ENCODE measurements at places on chromosomes 5 and 9. TPM values are rescaled to one million over a fixed set of nuclear protein-coding genes. Genes with fewer than 3 reads are reported as not detected.

GRCh38 chr5:38319491-38319890, 61.1 kb downstream of the EGFLAM start:
- no peak for DNase-seq

DNA sequence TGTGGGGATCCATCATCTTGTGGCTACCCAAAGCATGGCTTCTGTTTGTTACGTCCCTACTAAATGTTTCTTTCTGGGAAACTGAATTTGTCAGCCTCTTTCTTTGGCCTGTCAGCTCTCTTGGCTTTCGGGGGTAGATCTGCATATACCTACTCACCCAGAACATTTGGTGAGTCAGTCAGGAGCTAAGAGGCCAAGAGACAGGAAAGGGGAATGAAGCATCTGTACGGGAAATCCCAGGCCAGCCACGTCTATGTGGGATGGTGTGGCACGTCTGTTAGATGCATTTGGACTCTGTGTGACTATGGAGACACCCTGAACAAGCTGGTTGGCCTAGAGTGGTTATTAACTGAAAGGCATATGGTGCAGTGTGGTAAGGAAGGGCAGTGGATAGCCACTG, 58.1 kb downstream of the CDO1 start:
- peak; percentile 20 for DNase-seq

GRCh38 chr9:124852121-124852828, 985 bp upstream of the WDR38 start:
- no peak for DNase-seq

GRCh38 chr5:180334176-180334575, 19.0 kb downstream of the GFPT2 start:
- DNase-seq, result no peak

GRCh38 chr5:143569213-143569701, 165.8 kb upstream of the NR3C1 start:
- DNase-seq, result peak; percentile 96

- DNase-seq, result no peak
Measured at GRCh38 chr9:2159521-2160454, 144.6 kb downstream of the SMARCA2 start.

GPRIN1 gene
- total RNA-seq, result 8.2 TPM

DNA sequence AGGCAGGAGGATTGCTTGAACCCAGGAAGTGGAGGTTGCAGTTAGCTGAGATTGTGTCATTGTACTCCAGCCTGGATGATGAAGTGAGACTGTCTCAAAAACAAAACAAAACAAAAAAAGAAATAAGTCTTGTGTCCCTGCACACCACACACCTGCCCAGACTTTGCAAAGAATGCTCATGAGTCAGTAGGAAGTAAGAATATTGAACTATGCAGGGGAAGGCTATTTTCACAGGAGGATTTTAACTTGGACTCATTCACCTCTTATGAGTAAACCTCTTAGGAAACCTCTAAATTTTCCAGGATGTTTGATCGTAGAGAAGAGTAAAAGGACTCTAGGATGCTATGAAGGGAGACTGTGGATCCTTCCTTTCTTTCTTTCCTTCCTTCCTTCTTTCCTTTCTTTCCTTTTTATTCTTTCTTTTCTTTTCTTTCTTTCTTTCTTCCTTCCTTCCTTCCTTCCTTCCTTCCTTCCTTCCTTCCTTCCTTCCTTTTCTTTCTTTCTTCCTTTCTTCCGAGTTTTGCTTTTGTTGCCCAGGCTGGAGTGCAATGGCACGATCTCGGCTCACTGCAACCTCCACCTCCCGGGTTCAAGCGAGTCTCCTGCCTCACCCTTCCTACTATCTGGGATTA, 96.7 kb upstream of the CLINT1 start:
- no peak for DNase-seq

- DNase-seq, result no peak
Measured at GRCh38 chr9:20084125-20084524, 295.3 kb upstream of the SLC24A2 start.

FASTKD3 gene
- 10.7 TPM for total RNA-seq

DNA sequence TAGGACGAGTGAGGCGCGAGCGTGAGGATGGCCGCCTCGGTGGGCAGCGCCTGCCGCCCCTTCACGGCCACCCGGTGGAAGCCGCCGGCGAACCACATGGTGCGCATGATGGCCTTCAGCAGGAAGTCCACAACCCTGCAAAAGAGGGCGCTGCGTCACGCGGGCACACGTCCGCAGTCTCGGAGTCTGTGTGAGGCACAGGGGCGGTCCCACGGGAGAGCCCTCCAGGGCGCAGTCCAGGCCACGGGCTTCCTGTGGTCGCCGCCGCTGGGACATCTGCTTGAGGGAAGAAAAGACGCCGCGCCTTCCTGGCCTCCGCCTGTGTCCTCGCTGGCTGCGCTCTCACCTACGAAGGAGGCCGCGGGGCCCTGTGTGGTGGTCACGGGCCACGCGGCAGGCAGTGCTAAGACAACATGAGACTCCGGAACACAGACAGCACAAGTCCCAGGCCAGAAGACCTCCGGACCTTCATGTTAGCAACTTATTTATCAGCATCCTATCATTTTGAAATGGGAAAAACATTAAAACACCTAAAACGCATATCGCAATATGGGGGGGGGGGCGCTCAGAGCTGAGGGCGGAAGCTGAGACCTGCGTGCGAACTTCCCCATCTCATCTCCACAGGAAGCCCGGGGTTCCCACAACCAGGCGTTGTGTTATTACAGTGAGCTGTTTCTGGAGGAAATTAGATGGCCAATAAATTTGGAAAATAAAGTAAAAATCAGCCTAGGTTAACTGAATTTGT, 28.8 kb downstream of the LPCAT1 start:
- no peak for DNase-seq

DNA sequence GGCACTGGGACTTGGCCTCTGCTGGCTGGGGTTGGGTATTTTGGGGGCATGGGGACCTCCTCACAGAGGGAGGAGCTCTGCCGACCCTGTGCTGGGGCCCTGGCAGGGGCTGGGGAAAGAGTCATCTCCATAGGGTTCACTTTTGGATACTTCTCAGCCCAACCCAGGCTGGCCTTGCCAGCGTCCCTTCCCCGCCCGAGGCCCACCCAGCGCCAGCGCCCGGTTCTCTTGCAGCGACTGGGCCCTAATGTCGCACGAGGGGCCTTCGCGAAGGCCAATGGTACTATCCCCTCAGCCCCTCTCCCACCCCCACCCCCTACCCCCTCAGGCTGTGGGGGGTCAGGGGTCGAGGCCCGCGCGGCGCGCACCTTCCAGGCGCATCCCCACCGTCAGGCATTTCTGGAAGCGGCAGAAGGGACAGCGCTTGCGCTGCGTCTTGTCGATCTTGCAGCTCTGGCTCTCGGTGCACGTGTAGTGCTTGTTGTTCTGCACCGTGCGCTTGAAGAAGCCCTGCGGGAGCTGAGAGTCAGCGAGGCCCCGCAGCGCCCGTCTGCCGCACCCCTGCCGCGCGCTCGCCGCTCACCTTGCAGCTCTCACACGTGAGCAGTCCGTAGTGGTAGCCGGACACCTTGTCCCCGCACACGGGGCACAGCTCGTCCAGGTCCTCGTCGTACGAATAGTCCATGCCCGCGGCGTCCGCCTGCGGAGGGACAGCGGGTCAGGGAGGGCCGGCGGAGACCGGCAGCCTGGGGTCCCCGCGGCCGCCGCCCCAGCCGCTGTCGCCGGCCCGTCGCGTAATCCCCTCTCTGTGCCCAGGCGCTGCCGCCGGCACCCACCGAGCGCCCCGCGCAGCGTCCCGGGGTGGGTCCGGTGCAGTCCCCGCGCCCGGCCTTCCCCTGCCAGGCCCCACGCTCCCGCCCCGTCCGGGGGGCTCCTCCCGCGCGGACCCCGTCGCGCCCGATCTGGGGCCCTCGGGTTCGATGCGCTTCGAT, 4.2 kb downstream of the NR5A1 start:
- DNase-seq, result no peak

- DNase-seq, result no peak
Measured at GRCh38 chr5:6682239-6682638, 31.0 kb upstream of the TENT4A start.

DNA sequence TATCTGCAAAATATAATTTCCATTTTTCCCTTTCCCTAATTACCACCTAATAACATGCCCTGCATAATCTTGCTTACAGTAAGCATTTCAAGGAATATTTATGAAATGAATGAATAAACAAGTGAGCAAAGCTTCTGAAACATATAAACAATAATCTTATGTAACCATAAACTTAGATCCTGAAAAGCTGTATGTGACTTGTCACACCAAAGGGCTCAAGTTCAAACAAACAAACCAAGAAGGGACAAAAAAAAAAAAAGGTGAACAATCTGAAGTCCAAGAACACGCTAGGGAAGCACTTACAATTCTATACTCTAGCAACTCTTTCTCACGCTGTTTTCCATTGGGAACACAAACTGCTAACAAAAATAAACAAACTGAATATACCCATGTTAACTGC, 36.3 kb downstream of the PLPP1 start:
- no peak for DNase-seq

DNA sequence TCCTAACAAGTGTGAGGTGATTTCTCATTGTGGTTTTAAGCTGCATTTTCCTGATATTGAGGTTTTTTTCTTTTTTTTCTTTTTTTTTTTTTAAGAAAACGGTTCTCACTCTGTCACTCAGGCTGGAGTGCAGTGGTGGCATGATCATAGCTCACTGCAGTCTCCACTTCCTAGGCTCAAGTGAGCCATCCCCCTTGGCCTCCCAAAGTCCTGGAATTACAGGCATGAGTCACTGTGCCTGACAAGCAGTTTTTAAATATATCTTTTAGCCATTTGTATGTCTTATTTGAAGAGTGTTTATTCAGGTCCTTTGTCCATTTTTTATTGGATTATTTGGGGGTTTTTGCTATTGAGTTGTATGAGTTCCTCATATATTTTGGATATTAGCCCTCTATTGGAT, 53.8 kb downstream of the GCNT1 start:
- peak; percentile 74 for DNase-seq

CEL gene
- total RNA-seq, result 3.4 TPM

EMB gene
- total RNA-seq, result 19.8 TPM

GRCh38 chr9:88373045-88373444, 15.2 kb upstream of the SPIN1 start:
- DNase-seq, result no peak

All from astrocyte (in vitro differentiated cells and primary cell).